ENCODE measurements at places on chromosomes 2 and 18.

DNA sequence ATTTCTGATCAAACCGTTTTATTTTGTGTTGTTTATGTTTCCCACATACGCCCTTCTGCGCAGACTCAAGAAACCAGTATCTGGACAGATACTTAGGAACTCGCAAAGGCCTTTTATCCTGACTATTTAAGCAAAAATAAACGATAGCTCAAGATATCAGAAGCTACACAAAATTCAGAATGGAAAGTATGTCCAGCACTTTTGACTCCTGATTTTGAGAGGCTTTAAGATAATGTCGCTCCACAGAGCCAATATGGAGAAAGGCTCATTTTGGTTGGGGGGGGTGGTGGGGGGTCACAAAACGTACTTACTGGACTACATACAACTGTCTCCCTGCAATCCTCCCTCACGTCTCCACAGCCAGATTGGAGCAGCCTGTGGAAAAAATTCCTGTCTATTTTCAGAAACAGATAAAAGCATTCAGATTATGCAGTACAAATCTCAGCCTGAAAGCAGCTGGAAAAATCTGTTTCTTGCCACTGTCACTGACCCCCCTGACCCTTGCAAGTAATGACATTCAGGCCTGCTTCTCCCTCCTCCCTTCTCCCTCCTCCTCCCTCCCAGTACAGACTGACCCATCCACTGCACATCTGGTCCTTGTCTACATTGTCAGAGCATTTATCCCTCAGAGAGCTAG lies 34.9 kb upstream of the LCLAT1 start:
- no peak for DNase-seq

- no peak for DNase-seq
These were observed 65.7 kb upstream of the PARD3B start for GRCh38 chr2:204479557-204479956.

DNA sequence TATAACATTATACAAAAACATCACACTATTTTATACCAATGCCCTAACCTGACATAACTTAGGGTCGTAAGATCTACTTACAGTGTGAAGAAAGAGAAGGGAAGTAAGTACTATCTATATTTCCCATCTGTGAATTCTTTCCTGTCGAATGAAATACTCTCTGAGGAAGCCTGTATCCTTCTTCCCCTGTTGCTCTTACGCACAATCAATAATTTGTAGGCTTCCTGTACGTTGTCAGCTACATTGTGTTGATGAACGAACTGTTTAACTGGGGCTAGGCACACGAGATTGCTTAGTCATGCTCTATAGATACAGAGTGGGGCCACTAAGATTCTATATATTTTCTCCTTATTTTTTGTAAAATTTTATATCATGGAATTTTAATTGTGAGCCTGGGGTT lies 1125.0 kb upstream of the CELF4 start:
- DNase-seq: no peak

DNA sequence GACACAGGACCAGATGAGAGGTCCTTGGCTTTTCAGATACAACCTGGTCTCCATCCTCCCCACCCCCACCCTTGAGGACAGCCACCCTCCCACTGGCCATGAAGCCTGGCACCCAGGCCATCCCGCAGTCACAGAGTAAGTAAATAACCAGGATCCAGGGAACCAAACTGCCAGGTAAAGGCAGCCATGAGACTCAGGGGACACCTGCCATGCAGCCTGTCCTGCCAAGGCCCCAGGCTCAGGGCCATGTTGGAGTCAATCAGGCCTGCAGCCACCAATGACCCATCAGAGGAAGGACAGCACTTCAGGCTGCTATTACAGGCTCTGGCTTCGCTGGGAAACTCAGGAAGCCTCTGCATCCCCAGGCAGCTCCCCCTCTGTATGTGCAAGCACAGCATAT lies 15.6 kb downstream of the SPATA3 start:
- no peak for DNase-seq

GRCh38 chr18:13488281-13488929 lies 238.0 kb downstream of the FAM210A start:
- DNase-seq: no peak

GRCh38 chr2:145079641-145080040 lies 559.7 kb upstream of the ZEB2 start:
- DNase-seq: no peak

DNA sequence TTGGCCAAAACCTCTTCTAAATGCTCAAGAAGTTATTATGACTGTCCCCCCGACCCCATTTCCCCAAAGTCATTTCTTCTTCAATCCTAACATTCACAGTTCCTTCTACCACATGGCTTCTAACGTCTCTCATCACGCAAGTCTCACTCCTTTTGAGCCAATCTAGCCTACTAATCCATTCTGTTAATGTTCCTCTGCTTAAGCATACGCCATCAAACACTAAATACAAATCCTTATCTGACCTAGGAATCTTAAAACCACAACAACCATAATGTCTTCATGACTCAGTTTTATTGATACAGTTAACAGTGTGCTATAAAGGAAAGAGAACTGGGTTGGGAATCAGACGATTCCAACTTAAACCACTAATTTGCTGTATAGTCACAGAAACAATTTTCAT lies 23.9 kb downstream of the HNRNPLL start:
- DNase-seq: no peak

DNA sequence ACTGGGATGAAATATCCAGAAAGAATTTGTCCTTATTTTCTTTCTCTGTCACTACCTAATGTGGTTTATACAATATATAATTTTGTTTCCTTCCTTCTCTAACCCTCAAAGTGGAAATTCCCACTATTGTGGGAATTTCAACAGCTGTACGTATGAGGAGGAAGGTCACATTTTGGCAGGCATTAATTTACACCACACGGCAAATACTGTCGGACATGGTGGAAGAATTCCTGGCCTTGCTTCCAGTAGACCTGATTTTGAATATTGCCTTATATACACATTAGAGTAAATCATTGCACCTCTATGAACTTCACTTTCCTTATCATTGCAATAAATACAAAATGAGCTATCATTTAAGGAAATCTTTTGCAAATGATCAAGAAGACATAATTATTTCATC lies 358.1 kb upstream of the ETAA1 start:
- DNase-seq: no peak

DNA sequence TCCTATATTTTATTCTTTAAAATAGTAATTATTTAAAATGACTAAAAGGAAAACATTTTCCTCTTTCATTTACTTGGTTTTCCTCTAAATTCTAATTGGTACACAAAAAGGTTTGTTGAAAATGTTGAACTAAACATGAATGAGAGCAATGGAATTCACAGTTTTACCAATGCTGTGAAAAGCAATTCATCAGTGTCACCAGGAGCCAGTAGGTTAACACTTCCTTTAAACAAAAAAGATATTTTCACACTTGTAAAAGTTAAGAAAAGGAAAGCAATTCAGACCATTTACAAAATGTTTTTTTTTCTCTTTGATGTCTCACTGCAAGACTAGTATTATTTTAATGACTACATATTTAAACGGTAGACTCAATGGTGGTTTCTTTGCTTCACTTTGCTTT lies 341.6 kb downstream of the RIT2 start:
- DNase-seq: no peak

GRCh38 chr18:75504469-75504868 lies 77.0 kb upstream of the SMIM21 start:
- DNase-seq: no peak

DNA sequence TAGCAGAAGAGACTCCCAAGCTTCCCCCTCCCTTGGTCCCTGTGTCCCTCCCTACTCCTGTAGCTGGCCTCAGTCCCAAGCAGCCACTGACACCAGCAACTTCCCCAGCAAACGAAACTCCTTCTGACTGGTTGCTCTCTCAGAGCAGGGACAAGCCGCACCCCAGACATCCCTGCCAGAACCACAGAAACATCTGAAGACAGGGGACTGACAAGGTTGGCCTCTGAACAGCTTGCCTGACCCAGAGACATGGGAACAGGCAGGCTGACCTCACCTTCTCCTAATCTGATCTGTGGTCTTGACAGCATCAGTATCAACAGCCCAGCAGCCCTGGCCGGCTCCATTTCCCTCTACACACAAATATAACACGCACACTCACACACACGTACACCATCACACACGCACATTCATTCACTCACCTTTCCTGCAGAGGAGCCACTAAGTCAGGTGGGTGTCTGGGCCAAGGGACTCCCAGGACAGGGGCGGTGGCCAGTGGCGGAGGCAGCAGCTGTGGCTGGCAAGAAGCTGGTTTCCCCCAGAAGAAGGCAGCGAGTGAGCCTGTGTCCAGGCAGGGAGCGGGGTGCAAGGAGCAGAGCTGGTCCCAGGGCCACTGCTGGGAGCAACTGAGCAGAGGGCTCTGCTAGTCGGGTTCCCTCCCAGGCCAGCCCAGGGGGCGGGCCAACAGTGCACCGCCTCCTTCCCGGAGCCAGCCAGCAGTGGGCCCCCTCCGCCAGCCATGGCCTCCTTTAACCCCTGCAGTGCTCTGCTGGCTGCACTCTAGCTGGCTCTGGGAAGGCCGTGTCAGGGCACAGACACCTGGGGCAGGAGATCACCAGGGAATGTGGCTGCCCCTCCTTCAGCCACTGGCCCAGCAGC lies 59.1 kb downstream of the TNS1 start:
- peak; percentile 87 for DNase-seq

DNA sequence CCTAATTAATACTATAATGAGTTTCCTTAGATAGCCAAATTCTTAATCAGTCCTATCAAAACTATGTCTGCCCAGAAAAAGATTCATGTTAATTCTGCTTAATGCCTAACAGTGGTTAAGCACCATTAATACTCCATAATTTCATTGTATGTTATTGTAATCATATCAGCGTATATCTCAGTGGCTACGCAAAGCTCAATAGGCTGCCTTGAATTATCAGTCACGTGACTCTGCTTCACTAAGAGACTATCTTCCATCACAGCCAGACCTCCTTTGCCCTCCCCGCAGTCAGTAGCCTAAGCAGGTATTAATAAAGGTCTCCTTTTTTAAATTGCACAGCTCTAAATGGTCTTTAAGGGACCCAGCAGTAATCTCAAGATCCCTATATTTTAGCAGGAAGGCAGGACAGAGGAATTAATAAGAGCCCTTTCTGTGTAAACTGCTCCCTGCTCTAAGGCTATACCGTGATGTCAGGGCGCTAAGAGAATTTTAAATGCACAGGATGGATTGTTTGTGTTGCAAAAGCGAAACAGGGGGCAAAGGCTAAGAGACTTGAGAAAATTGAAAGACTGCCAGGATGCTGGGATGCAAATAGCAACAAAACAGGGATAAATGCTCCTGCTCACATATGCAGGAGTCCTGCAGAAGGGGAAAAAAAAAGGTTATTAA lies 215.6 kb upstream of the POU3F3 start:
- no peak for DNase-seq

- DNase-seq: no peak
These were observed 330.9 kb downstream of the DCC start for GRCh38 chr18:52670896-52671295.

- no peak for DNase-seq
These were observed 634.6 kb downstream of the ERBB4 start for GRCh38 chr2:211903961-211904360.

GRCh38 chr2:159003555-159003954 lies 35.1 kb downstream of the TANC1 start:
- DNase-seq: no peak

- no peak for DNase-seq
These were observed 1.3 kb downstream of the AMMECR1L start for GRCh38 chr2:127884436-127884835.

DNA sequence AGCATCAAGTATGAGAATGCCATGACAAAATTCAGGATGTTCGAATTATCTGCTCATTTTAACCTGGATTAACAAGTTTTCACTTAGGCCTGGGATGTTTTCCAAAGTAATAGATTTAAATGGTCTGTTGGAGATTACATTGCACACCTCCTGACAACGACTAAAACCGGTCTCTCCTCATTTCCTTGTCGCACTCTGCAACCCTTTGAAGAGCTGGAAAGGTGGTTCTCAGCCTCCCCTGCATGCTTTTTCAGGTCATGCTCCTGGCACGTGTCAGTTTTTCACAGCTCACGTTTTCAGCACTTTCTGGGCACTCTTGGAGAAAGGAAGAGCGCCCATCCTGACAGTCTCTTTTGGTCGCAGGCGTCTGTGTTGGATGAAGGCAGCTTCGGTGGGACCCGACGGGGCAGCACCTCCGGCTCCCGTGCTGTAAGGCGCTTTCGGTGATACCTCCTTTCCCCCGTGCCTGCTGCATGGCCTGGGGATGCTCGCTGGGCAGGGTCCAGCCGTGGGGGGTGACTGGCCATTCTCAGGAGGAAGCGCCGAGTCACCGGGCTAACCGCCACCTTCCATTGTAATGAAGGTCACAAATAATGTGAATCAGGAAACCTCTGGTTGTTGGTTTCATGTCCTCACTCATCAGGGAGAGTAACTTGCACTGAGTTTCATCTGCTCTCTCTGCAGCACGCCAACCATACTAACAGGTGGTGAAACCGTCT lies 63.5 kb upstream of the RBM44 start:
- DNase-seq: no peak

DNA sequence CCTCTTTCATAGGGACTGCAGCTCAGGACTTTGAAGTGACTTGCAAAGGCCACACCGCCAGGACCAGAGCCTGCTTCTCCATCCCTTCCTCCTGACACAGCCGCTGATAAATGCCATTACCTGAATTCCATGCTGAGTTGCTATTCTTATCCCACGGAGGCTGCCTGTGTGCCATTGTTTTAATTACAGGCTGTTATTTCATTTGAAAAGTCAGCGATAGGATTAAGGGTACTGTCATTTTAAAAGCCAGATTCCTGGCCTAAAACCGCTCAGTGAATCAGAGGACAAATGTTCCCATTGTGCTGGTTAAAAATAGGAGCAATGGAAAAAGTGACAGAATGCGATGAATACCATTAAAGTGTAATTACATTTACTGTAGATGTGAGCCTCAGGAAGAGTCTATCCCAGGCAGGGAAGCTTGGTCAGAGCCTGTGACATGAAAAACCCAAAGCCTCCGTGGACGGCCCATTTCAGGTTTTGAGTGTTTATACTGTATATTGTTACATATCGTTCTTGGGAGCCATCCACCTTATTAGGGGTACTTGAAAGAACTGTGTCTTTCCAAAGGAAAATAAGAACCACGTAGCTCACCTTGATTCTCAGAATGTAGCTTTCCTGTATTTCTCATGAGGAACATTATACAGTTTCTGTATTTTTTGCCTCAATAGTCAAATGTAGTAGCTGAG lies 41.3 kb downstream of the PDCL3 start:
- no peak for DNase-seq

- DNase-seq: no peak
These were observed 138.4 kb upstream of the ARL4C start for GRCh38 chr2:234635284-234635683.

DNA sequence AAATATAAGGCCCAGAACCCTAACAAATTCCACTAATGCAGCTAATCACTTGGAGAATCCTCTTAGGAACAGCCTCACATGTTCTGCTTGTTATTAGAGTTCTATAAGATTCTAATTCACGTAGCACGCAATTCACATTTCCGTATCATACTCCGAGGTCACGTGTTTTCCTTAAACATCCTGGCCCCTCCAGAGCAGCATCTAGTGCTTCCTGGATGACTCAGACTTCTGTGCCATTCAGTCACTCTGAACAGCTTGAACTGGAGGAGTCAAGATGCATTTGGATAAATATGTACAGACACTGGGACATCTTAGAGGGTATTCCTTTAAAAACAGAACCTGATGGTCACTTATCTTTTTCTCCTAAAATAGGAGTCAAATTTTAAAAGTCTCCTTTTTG lies 156.5 kb downstream of the MYO5B start:
- no peak for DNase-seq

- DNase-seq: no peak
These were observed 16.9 kb upstream of the BAZ2B start for GRCh38 chr2:159633219-159633618.

- DNase-seq: no peak
These were observed 47.8 kb upstream of the MGAT5 start for GRCh38 chr2:134206031-134206430.

- DNase-seq: no peak
These were observed 2.2 kb downstream of the MOCOS start for GRCh38 chr18:36189486-36189885.

GRCh38 chr2:11571170-11571569 lies 37.3 kb downstream of the GREB1 start:
- peak; percentile 9 for DNase-seq
